ENCODE measurements at places on chromosomes 3 and 15.

DNA sequence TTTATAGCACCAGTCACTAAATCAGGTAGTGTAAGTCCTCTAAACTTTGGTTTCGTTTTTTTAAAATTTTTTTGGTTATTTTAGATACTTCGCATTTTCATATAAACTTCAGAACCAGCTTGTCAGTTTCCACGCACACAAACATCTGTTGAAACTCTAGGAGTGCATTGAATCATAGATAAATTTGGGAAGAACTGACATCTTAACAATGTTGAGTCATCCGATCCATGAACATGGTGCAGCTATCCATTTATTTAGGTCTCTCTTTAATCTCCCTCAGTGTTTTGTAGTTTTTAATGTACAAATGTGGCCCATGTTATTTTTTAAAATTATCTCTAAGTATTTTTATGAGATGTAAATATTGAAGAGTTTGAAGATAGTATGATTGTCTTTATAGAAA is 17.7 kb downstream of the TICRR start:
- DNase-seq, result no peak

- no peak for DNase-seq
Observed at GRCh38 chr15:59317211-59317610, 55.5 kb downstream of the MYO1E start.

DNA sequence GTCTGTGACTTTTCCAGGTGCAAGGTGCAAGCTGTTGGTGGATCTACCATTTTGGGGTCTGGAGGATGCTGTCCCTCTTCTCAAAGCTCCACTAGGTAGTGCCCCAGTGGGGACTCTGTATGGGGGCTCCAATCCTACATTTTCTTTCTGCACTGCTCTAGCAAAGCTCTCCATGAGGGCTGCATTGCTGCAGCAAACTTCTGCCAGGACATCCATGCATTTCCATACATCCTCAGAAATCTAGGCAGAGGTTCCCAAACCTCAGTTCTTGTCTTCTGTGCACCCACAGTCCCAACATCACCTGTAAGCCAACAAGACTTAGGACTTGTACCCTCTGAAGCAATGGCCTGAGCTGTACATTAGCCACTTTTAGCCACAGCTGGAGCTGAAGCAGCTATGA is 694.5 kb upstream of the BCHE start:
- no peak for DNase-seq

GRCh38 chr15:49290191-49290590 is 120.1 kb downstream of the GALK2 start:
- no peak for DNase-seq

DNA sequence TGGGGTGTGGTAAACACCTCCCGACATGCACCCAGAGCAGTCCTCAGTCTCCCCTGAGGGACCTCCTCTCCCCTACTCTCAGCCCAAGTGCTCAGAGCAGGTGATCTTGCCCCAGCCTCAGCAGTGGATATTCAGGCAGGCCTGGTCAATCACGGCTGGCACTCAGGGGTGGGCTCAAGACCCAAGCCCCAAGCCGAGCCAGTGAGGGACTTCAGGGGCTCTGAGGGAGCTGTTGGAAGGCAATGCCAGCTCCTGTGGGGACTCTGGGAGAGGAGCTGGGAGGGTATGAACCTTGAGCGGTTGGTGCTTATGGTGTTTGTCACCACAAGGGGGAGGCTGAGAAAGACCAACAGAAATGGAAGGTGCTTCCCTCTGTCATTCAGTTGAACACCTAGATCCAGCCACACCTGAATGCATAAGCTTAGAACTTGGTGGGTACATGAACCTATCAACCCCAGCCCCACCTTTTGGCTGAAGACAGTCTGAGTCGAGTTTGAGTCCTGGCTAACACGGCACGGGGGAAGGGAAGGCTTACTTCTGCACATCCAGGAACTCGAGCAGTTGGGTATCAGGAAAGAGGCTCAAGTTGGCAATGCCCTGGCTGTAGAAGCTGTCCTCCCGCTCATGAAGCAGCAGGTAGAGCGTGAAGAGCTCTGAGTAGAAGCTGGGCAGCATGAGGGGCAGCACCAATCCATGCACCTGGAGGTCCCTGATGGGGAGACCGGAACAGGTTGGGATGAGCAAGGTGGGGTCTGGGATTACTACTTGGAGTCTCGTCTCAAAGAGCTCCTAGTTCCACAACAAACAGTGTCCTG is 19.2 kb downstream of the ALS2CL start:
- DNase-seq, result no peak

Measured in stimulated activated CD4-positive, alpha-beta T cell treated with anti-CD3 and anti-CD28 coated beads, Interleukin-1b, Interleukin-23, amount 100 ng/mL, for 48 hours (primary cell).